GM23338 (cell line): ENCODE measurements at places on chromosomes 11 and 22. TPM values are rescaled to one million over a fixed set of nuclear protein-coding genes. Genes with fewer than 3 reads are reported as not detected.

DNA sequence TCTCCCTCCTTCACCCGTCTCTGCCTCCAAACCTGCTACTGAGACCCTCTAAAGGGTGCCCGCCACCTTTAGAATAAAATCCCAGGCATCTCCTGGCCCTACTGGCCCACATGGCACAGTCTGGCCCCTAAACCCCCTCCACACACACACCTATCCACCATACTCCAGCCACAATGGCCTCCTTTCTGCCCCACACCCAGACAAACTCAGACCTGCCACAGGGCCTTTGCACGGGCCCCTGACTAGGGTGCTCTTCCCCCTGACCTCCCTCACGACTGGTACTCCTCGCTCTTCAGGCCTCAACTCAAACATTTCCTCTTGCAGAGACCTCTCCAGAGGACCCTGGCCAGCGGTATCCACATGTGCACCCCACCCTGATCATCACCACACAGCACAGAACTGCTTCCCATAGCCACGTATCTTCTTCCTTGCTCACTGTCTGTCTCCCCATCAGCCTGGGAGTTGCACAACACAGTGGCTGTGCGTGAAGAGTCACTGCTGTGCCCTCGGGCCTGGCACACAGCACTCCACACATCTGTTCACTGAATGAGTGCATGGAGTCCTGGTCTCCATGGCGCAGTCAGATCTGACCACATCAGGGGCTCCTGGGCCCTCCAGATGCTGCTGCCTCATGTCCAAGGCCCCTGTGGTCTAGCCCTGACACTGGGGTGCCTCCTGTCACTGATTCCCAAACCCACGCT is 66.2 kb upstream of the TCF20 start:
- no peak for DNase-seq

The PTPRCAP gene
- total RNA-seq, result 0.85 and 3.5 TPM in 2 replicates

- DNase-seq, result no peak
Observed at GRCh38 chr11:8480858-8481257, 113.2 kb downstream of the STK33 start.

GRCh38 chr11:91104237-91104636 is 881.4 kb upstream of the CHORDC1 start:
- no peak for DNase-seq

DNA sequence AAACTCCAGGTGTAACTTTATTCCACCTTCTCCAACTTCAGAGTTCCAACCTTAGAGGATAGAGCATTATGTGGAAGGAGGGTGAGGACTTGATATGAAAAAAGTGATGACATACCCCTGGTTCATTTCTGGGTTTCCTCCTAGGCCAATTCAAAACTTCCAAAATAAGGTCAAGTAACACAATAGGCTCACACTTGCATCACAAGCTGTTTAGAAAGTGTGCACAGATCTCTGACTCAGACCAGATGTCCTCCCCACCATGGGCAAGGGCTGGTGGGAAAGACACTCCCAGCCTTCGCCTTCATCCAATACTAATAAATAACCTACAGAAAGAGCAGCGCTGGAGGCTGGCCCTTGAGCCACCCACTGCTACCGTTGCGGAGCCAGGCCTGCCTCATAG is 5.8 kb upstream of the BUD13 start:
- no peak for DNase-seq

DNA sequence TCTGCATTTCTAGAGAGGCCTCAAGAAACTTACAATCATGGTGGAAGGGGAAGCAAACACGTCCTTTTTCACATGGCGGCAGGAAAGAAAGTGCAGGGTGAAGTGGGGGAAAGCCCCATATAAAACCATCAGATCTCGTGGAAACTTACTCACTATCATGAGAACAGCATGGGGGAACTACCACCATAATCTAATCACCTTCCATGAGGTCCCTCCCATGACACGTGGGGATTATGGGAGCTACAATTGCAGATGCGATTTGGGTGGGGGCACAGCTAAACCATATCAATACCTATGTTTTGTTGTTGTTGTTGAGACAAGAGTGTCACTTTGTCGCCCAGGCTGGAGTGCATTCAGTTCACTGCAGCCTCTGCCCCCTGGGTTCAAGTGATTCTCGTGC is 29.9 kb downstream of the SFI1 start:
- no peak for DNase-seq

The LRRC55 gene
- total RNA-seq, result 1.4 and 1.5 TPM in 2 replicates

DNA sequence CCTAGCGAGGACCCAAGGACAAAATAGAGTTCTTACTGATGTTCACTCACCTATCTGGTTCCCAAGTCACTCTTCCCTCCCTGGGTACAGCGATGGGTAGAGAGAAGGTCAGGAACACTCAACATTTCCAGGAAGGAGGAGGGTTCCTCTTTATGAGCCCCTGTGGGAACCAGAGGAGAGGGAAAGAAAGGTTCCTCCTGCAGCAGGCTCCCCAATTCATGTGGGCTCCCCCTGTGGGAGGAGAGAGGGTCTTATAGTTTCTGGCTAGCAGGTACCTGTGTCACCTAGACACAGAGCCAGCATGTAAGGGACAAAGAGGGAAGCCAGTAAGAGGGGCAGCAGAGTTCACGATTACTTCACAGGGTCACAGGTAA is 93.5 kb downstream of the DBX1 start:
- peak; percentile 48 for DNase-seq

- peak; percentile 81 for DNase-seq
Observed at GRCh38 chr22:39316440-39317083, 2.9 kb downstream of the RPL3 start.

- DNase-seq, result no peak
Observed at GRCh38 chr11:13889552-13890249, 72.8 kb upstream of the SPON1 start.

DNA sequence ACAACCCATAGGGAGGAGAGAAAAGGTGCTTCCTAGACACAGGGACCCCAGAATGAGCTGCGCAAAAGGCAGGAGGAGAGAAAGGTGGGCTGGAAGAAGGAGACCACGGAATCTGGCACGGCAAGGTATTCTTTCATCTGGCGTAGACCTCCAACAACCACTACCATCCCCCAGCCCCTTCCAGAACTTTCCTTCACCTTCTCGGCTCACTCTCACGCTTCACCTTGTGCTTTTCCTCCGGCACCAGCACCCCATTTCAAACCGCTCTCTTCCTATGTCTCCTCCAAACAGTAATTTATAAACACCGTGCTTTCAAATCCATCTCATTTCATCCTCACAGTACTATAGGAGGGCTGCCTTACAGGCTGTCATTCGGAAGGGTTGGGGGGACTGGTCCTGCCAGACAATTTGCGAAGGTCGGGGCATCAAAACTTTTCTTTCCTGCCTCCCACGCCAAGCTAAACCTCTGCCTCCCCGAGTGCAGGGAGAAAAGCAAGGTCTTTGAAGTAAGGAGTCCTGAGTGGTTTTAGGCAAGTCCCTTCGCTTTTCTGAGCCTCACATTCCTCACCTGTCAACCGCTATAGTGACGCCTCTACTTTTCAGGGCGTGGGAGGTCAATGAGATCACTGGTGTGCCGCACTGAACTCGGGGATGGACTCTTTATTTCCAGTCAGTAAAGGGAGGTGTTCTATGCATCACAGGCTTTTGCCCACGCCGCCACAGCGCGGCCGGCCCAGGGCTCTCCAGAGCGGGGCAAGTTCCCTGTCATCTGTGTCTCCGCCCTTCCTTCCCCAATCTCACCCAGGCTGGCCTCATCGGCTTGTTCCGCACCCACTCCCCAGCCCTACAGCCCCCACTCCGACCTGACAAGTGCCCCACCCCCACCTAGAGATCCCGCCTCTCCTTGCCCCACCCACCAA is 800 bp downstream of the KCTD21 start:
- no peak for DNase-seq

The SCT gene
- not detected in 2 replicates for total RNA-seq

- no peak for DNase-seq
Observed at GRCh38 chr11:119258983-119259382, 52.8 kb downstream of the CBL start.

DNA sequence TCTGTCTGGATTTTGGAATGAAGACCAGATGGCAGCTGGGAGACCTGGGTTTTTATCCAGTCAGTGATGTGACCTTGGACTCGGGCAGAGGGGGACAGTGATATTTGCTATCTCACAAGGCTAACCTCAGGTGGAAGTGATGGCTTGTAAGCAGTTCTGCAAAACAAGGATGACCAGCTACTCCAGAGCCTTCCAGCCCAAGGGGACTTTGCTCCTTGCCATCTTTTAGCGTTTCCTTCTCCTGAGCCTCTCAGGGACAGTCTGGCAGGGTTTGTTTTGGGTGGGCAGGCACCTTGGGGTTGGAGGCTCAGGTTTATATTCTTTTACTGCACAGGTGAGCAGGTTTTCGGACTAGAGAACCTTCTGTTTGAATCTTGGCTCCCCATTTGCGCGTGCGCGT is 9.5 kb upstream of the OSBP2 start:
- no peak for DNase-seq

DNA sequence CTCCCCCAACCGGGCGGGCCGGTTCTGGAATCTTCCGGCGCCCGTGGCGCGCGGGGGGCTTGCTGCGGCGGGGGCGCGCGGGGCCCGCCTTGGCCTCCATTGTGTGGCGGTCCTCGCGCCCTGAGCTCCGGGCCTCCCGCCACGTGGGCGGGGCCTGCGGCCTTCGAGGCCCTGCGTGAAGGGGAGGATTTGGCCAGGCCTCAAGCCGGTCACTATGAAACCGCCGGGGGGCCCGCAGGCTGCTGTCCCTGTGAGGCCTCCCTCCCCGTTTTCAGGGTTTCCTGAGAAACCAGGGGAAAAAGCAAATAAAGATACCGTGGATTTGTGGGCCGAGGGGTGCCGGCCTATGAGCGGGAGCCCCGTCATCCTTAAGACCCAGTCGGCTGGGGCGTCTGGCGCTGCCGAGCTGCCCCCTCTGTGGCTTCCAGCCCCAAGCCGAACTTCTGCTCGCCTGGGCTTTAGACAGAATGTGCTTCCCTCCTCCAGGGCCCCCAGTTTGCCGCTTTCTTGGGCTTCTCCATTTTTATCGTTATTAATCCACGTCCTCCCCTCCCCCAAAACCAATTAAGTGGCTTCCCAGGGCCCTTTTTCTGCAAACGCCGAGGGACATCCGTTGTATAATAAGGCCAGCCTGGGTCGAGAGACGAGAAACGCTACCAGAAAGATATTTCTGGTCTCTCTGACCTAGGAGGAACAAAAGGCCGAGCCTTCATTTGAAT is 602 bp downstream of the EWSR1 start:
- DNase-seq, result peak; percentile 48

DNA sequence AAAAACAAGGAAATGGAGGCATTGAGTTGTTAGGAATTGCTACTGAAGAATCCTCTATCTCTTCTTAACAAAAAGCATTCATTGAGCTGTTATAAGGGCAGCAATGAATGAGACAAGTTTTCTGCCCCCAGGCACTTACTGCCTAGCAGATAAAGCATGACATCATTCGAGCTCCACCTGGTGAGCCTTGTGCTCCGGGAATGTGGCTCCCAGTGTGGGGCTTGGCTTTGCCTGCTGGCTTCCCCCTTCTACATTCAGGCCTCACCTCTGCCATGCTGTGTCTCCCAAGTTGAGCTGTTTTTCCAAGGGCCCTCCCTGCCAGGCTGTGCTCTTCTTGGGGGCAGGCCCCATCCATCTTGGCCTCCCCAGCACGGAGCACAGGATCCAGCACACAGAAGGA is 56.9 kb upstream of the EIF3D start:
- DNase-seq, result peak; percentile 51

GRCh38 chr22:32650553-32651345 is 150.8 kb upstream of the TIMP3 start:
- DNase-seq, result no peak

DNA sequence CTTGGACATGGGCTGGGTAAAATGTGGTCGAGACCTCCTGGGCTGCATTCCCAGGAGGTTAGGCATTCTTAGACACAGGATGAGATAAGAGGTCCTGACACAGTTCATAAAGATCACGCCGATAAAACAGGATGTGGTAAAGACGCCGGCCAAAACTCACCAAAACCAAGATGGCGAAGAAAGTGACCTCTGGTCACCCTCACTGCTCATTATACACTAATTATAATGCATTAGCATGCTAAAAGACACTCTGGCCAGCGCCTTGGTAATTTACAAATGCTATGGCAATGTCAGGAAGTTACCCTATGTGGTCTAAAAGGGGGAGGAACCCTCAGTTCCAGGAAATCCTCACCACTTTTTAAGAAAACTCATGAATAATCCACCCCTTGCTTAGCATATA is 983.3 kb downstream of the OPCML start:
- DNase-seq, result no peak

The TRPM5 gene
- not detected in 2 replicates for total RNA-seq

GRCh38 chr11:90197377-90197776 is 25.5 kb downstream of the CHORDC1 start:
- no peak for DNase-seq

GRCh38 chr22:29313126-29313575 is 2.3 kb downstream of the RASL10A start:
- DNase-seq, result peak; percentile 89

DNA sequence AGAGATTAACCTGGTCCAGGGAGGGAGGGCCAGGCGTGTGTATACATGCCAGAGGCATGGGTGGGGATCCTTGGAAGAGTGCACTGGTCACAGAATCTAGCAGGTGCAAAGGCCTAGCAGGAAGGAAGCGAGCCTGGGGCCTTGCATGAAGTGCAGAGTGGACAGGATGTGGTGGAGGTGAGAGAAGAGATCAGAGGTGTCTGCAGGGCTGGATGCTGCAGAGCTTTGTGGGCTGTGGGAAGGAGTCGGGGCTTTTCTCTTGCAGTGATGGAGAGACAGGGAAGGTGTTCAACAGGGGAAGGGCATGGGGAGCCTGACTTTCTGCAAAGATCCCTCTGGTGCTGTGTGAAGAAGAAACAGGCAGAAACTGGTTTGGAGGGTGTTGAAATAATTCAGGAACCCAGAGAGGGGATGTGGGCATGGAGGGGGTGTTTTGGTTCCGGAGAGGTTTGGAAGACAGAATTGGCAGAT is 2.5 kb upstream of the TPST2 start:
- DNase-seq, result no peak

The PTGDR2 gene
- 0.24 and 0.35 TPM in 2 replicates for total RNA-seq

The GAL3ST3 gene
- total RNA-seq, result 48.0 and 63.4 TPM in 2 replicates

The SLC2A11 gene
- total RNA-seq, result 15.1 and 21.8 TPM in 2 replicates

The ELFN2 gene
- total RNA-seq, result 0.35 and 0.62 TPM in 2 replicates

DNA sequence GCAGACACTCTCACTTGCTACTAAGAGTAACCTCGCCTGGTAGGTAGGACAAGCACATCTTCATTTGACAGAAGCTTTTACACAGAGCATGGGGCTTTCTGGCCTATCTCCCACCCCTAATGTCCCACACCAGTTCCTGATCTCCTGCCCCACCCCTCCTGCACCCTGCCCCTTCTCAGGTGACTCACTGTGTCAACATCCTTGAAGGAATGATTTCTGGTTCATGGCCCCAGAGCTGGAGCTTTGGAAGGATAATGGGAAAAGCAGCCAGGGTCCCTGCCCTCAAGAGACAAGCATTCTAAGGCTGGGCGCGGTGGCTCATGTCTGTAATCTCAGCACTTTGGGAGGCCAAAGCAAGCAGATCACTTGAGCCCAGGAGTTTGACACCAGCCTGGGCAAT is 47.2 kb downstream of the LRFN4 start:
- DNase-seq, result no peak

The BIK gene
- 5.6 and 9.8 TPM in 2 replicates for total RNA-seq

DNA sequence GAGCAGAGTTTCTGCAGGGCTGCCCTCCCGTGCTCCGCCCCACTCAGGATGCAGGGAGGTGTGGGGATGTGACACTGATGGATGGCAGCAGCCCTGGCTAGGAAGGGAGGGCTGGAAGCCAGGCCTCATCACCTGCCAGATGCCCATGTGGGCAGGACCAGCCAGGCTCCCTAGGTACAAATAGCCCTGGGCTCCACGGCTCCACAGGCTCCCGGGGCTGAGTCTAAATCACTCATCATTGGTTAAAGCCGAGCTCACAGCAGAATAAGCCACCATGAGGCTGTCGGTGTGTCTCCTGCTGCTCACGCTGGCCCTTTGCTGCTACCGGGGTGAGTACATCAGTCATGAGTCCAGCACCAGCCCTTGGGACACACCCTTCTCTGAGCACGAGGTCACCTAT is at the start of gene SCGB1D1:
TSS of gene SCGB1D1 (plus strand) at position 206 of the 400 bp plus-strand sequence. CDS start at position 275, 69 bp downstream.
- no peak for DNase-seq

GRCh38 chr11:67576735-67577475 is 6.7 kb upstream of the GSTP1 start:
- peak; percentile 54 for DNase-seq
